Stimulated activated CD8-positive, alpha-beta memory T cell treated with anti-CD3 and anti-CD28 coated beads, Interleukin-15, amount 100 ng/mL, for 48 hours (primary cell): ENCODE measurements at places on chromosomes 6 and 20.

- no peak for DNase-seq
These were observed 23.5 kb downstream of the CARMIL1 start for GRCh38 chr6:25302677-25303128.

GRCh38 chr6:33160728-33161344, 31.4 kb downstream of the COL11A2 start:
- DNase-seq, result no peak

- DNase-seq, result no peak
These were observed 43.6 kb upstream of the FAM83B start for GRCh38 chr6:54802775-54803634.

- DNase-seq, result no peak
These were observed 448.0 kb downstream of the EYS start for GRCh38 chr6:65259059-65259458.

DNA sequence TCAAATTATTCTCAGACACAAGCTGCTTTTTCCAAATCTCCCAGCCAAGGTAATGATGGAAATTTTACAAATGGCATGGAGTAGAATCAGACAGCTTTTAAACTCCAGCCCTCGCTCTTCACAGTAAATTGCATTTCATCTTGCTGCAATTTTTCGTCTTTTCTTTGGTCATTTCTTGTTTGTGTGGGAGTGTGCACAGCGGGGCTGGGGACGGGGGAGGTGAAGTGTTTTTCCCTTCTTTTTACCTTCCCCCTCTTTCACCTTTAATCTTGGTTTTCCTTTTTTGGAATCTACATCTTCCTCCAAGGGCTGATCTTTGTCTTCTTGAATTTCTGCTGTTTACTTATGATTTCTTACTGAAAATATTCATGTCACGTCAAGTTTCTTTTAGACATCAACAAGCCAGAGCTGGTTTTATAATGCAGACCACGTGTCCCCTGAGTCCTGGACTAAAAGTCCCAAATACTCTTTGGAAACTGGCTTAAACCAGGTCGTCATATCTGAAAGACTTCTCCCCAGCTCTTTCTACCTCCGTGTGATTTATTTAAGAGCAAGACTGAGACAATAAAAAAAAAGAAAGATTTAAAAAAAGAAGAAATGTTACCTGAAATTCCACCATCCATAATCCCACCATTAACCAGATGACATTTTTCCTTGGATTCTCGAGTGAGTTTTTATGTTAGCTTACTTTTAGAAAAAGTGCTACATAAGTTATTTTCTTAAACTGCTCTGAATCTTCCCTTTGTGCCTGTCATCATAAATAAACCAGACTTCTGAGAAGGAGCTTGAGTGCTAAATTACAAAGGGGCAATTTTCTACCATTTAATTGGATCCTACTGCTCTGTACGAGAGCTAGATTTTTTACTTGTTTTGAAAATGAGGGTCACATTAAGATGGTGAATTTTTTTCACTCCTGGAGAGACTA, 52.0 kb downstream of the MAP3K5 start:
- DNase-seq, result no peak

DNA sequence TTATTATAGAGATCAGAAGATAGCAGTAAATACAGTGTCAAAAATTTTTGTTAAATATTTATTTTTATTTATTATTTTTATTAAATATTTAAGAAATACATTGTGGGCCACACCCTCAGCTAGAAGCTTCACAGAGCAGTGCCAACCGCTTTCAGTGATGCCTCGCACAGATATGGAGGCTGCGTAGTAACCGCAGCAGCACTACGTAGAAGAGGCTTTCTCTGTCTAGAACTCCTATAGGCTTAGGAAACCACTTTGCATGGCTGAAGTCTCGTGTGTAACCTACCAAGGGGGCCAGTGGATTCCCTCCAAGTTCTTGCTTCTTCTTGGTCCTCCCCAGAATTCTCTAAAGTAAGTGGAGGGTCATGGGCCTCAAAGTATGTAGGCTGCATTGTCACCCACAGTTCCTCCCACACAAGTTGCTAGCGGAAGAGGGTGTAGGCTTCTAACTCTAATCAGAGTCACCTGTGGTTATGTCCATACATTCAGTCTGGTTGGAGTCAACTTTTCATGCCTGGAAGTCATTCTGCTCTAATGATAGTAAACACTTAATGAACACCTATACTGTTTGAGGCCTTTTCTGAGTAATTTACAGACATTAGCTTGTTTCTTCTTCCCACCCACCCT, 285.6 kb downstream of the CDKAL1 start:
- DNase-seq, result no peak

- DNase-seq, result peak; percentile 88
These were observed 22.1 kb downstream of the BACH2 start for GRCh38 chr6:90274451-90275030.
